ENCODE measurements at places on chromosomes 7 and 10. TPM values are rescaled to one million over a fixed set of nuclear protein-coding genes. Genes with fewer than 3 reads are reported as not detected.
A peak's percentile ranks its signal among the peaks of the same experiment; 100 is the strongest.

DNA sequence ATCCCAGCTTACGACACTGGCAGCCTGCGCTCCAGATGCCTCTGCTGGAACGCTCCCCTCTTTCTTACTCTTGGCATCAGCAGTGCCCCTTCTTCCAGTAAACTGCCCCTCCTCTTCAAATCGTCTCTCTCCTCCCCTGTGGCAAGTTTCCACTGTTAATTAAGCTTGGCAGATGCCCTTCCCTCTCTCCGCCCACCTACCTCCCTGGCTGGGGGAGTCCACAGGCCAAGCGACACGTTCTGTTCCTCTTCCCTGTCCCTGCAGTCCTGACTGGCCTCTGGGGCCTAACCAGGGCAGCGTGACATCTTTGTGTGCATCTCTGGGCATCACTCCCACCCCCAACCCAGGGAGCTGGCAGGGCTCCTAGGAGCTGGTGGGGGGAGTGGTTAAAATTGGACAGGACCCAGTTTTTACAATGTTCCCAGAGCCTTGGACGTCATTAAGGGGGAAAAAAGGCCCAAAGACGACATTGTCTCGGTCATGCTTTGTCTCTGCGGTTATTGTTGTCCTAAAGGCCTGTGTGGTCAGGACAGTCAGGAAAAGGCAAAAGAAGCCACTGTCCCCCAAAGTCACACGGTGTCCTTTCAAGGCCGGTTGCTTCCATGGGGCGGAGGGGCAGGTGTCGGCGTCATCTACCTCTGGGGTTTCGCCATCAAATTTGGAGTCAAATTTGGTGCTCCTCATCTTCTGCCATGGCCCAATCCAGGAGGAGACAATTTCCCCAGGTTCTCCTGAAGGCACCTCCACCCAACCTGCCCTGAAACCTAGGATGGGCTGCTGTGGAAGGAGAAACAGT is 54.2 kb downstream of the DLG5 start:
- no peak for DNase-seq

DNA sequence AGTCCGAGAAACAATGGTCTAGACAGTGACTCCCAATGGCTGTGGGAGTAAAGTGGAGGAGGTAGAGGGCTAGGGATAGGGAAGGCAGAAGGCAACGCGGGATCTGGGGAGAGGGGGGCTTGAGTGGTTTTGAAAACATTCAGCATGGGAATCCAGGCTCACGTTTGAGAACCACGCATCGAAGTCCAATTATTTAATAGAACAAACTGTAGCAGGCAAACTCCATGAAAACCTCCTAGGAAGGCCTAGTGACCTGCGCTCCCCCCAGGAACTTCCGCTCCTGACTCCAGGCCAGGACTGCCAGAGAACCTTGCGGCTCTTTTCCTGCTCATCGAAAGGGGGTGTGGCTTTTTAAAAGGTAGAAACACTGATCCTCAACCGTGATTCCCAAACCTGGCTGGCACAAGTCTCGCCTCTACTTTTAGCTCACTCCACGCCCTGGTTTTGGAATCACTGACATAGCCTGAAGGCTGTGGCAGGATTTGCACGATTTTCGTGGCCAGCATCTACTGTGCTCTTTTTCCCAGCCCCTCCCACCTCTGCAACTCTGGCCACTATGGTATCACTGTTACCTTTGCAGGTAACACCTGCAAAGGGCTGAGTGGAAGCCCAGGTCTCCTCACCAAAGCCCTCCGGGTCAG is 43.4 kb downstream of the MYOF start:
- DNase-seq: no peak

- peak; percentile 10 for DNase-seq
These were observed 90.8 kb downstream of the FOXL3 start for GRCh38 chr7:380711-381210.

DNA sequence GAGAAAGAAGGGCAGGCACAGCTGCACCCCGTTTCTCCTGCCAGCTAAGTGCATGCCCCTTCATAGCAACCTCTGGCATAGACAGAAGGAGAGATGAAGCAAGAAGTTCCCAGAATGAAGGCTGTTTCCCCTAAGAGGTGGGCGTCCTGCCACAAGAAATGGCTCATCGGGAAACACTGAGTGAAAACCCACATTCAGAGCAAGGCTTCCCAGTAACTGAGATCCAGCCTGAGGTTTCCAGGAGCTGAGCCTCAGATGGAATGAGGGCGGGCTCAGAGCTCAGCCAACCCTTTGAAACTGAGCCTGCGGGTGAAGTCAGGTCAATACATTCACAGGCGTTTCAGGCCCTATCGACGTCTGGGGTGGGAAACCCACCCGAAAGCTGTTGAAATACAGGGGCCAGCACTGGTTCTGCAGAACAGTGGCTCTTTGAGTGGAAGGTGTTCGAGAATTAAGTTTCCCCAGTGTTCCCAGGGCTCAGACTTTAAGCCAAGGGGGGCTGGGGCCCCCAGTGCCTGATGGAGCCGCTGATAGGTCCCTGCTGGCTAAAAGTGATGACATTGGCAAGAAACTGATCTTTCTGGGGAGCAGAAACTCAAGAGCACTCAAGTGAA is 510.2 kb downstream of the RPS24 start:
- DNase-seq: peak; percentile 35

DNA sequence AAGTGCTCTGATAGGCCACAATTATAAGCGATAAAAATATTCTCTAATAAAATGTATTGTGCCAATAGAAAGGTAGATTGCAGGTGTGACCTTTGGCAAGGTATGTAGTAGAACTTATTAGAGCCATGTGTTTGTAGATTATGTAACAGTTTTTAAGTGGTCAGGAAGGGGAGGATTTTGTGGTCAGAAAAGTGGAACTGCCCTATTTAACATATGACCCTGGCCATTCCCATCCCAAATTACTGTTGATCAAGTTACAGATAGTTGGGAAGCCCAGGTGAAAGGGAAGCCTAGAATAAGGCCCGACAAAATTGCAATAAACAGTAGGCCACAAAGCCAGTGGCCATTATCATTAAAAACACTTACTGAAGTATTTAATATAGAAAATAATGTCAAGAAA is 89.2 kb downstream of the SPAG6 start:
- no peak for DNase-seq

DNA sequence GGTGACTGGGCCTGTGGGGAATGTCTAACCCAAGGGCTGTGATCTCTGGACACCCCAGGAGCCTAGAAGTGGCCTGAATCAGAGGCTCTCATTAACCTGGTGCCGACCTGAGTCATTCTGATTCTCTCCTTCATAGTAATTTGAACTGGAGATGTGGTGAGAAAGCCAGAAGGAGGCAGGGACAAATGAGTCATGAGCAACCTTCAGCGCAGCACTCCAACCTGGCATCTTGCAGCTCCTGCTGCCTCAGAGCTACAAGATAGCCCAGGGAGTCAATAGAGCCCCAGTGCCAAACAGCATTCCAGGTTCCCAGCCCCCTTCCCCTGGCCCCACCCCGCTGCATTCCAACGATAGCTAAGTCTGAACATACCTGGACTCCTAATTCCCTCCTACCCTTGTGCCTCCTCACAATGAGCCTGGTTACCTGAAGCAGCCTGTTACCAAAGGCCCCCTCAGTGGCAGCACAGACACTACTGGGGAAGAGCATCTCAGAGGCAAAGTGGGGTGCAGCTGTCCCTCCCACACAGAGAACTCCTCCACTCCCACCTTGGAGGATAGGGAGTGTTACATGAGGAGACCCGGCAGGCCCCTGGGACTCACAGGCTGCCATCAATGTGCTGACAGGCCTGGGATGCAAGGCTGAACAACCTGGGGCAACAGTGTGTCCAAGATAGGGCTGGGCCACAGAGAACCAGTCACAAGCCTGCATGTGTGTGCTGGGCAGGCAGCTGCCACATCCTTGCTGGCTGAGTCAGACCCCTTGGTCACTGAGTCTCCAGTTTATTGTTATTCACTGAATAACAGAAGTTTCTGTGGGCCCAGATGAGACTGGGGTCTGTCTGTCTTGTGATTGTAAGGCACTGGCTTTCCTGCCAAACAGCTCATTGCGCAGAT is 76.8 kb upstream of the LEP start:
- peak; percentile 24 for DNase-seq

DNA sequence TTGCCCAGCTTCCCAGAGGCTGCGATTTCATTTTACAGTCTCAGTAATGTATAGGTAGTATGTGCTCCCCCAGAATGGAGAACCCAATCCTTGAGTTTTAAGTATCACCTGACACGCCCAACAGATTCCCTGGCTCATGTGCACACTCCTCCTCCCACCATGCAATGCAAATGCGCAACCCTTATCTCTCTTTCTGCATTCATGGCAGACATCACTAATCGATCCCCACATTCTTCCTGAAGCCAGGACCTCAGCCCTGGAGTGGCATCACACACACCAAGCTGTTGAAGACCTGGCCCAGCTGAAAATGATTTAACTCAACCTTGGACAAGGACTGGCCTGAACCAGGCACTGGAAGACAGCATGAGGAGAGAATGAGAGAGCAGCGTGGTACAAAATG is 68.4 kb downstream of the ZRANB1 start:
- DNase-seq: no peak

DNA sequence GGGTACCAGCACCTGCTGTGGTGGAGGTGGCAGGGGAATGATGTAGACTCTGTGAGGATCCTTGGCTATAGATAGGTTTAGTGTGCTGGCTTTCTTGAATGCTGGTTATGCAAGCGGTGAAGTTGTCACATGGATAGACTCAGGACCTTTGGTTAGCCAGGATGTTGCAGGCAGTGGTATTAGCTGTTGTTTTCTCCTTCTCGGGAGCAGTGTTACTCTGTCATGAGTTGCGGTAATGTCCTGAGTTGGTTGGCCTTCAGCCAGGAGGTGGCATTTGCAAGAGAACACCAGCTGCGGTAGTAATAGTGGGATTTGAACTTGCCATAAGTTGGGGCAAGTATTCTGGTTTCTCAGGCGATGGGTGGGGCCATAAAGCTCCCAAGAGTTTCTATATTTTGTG is 10.8 kb downstream of the AGK start:
- DNase-seq: no peak

- DNase-seq: no peak
These were observed 23.4 kb downstream of the SMURF1 start for GRCh38 chr7:99120501-99120900.

GRCh38 chr10:58981846-58982245 is 194.6 kb upstream of the PHYHIPL start:
- no peak for DNase-seq

GRCh38 chr10:113305871-113306270 is 247.0 kb upstream of the HABP2 start:
- DNase-seq: no peak

DNA sequence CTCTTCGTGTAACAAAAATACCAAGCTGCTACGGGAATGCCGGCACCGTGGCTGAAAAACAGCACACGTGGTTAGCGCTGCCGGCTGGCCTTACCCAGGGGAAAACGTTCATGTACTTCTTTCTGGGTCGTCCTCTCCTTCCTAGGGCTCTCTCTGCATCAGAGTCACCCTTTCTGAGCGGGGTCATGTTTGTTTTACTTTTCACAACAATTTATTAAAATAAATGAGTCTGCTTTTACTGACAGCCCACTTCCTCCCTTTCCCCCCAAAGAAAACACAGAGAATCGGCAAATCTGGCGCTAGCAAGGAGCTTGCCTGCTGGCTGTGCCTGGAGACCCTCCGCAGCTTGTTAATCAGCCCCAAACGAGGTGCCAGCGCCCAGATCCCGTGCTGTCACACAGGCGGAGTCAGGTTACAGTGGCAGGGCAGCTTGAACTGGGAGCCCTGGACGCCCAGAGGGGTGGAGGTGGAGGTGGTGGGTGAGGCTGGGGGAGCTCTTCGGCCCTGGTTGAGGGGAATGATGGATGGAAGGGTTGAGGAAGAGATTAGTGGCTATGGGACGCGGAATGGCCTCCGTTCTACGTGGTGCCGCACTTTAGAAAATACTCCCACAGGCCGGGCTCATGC is 162.2 kb upstream of the TNS3 start:
- no peak for DNase-seq

DNA sequence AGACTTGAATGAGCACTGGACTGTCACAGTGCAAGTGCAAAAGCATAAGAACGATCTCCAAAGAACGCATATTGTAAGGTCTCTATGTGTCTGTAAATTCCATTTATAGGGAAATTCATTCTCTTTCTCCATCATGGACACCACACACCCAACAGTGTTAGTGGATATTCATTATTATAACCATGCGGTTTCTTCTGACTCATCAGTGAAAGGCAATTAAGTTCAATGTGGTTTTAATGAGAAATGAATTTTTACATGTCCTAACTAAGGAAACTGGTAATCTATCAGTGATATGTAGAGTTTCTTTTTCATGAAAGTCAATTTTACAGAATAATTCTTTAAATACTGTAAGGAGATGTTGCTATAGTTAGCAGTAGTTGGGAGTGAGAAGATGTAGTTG is 25.9 kb downstream of the GIMAP8 start:
- DNase-seq: no peak

DNA sequence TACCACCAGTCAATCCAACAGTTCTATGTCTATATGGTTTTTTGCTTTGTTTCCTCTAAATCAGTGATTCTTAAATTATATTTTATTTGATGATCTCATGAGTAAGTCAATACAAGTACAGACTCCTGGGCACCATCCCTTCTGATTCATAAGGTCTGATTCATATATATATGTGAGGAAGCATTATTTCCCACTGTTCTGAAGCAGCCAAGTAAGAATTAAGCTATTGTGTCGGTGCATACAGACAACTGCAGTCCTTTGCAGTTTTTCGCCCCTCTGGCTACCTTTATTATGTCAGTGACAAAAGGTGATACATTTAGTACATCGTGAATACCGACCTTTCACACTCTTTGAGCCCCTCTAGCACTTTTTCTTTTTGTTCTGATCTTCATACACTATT is 1079.6 kb upstream of the C7orf33 start:
- DNase-seq: no peak

DNA sequence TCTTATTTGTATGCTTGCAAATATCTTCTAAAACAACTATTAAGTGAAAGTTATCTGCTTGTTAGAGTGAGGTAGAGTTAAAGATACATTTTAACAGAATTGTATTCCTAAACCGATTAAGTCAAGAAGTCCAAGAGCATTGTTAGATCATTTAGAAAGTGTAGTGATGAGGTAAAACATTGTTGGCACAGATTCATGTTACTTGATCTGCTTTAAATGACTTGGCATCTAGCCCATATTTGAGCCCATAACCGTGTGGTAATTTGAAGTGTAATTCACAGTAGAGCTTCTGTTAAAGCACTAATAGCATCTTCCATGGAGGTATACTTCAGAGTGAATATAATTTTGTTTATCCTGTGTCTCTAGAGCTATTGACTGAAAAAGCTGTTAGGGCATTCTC is 62.1 kb downstream of the PTEN start:
- DNase-seq: no peak

GIMAP5 gene
- total RNA-seq: 53.3 TPM

PRDX3 gene
- 160 TPM for total RNA-seq
